COR-L47 (cell line): ENCODE measurements at places on chromosomes 1 and 21.

DNA sequence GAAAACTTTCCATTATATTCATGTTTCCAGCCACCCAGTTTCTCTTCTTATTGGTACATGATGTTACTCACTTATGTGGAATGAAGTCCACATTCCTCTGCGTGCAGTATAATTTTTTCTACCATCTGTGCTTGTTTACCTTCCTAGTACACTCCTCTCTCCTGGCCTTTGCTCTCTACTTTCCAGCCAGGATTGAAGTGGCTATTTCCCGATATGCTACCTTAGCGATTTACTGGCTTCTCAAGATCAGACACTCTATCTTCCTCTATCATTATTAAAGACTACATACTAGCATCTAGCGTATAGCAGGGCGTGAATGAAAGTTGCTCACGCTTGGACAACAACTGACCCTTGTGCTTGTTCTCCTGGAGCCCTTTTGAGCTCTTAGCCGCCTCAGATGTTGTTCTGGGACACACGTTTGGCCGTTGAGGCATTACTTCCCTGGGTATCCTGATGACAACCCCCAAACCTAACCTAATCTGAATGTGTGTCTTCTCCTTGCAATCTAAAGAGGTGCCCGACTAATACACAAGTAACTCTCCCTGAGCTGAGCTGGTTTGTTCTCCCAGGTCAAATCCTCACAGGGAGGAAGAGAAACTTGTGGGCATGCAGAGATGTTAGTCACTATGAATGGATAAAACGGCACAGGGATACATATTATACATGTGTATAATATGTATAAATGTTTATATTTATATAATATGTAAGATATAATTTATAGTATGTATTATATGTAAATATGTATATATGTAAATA, 13.4 kb upstream of the MTARC2 start:
- DNase-seq, result no peak

DNA sequence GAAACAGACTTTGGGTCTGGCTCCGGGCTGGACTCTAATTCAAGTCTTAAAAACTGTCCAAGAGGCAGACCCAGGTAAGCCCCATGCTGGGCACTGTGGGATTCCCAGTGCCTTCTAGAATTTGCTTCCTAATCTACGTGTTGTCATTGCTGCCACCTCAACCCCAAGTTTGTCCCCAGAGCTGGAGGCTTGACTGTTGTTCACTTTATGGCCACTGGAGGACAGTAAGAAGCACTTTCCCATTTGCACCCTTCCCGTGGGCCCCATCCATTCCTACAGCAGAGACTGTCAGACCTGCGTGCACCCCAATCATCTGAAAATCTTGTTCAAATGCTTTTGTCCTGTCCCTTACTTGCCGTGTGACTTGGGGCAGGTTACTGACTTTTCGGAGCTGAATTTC, 29.4 kb upstream of the VASH2 start:
- DNase-seq, result no peak

- DNase-seq, result no peak
Measured at GRCh38 chr1:61962631-61963030, 220.4 kb downstream of the PATJ start.

DNA sequence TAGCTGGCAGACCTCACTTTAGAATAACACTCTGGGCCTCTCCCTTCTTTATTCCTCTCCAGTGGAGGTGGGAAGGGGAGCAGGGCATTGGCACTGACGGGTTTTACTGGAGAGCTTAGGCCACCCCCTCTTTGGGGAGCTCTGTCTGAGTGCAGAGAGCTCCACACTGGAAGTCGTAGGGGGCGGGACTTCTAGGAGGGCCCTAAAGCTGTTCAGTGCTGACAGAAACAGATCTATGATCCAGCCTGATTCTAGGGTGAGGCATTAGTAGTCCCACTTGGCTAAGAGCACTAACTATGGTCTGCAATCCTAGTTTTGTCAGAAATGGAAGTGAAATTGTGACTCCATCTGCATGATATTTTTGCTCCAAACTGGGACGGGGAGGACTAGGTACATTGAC, 138.7 kb downstream of the MIS18A start:
- no peak for DNase-seq
